Epithelial cell of esophagus (primary cell): ENCODE measurements at places on chromosomes 3 and 15.

DNA sequence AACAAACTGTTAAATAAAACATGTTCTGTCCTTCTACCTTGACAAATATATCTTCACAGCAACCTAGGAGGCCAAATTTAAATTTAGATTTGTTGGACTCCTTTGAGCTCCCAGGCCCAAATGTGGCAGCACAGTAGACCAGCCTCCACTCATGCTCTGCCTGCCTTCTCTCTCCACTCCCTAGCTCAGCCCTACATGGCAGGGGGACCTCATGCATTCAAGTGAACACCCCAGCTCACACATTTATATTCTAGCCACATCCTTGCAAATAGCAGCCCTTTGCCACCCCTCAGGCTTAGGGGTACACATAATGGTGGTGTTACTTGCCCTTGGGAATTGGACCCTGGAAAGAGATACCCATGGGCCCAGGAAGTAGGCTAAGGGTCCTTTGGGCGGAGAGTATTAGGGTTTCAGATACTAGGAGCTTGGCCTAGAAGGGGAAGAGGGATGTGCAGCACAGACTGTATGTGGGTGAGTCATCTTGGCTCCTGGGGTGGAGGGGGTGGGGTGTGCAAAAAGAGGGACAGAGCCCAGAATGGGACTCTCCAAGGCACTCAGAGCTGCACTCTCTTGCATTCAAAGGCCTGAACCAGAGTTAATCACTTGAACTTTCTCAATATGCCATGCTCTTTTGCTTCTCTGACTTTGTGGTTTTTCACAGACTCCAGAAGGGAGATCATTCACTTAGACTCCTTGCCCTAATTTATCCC lies 268.4 kb upstream of the ROPN1 start:
- DNase-seq: peak; percentile 70

DNA sequence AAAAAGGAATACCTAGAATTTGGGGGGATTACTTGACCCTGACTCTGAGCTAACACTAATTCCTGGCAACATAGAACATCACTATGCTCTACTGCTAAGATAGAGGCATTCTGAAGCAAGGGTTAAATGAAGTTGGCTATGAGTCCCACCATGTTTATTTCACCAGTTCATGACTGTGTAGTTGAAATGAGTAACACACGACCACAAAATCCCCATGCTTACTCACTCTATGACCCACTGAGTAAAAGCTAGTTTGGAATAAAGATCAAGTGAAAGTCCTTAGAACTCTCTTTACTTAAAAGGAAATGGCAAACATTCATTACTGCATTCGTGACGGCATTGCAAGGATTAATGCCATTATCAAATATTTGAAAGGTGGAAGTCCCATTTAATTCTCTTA lies 47.4 kb downstream of the MRPL46 start:
- peak; percentile 10 for DNase-seq

GRCh38 chr3:59919586-59919985 lies 869.8 kb upstream of the CFAP20DC start:
- DNase-seq: no peak

DNA sequence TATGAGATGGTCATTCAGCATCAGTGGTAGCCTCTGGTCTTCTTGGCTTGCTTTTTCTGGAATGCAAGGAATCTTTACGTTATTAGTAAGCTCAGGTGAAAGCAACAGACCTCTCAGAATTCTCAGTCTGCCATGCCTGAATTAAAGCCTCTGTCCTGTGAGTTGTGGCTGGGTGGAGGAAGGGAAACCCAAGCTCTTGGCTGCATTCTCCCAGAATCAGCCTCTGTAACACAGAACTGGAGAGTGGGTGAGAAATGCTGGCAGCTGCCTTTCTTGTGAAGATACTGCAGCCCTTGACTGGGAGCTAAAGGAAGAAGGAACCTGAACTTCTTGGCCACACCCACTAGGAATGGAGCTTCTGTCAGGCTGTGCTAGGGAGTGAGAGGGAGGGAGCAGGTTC lies 505.8 kb downstream of the EPHA3 start:
- peak; percentile 2 for DNase-seq

DNA sequence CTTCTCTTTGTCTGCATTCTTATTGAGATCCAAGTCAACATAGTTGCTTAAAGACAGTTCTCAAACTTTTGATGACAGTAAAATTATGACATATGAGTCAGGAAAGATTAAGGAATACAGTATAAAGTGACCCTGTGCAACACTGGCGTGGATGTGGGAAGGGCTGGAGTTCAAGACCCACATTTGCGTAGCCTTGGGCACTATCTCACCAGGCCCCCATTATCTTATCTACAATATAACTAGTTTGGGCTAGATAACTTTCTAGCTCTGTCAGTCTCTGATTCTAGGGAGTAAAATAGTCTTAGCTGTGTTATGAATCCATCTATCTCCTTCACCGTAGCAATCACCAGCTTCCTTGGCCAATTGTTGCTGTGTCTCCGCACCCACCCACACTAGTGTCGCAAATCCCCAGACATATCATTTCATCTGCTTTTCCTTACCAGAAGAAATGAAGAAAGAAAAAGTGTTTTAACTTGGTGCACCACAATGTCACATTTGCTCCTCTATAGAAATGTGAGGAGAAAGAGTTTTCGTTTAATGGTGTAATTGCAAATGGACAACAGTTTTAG lies 14.9 kb upstream of the TM4SF4 start:
- no peak for DNase-seq
